ENCODE measurements at places on chromosomes 6 and 20.

DNA sequence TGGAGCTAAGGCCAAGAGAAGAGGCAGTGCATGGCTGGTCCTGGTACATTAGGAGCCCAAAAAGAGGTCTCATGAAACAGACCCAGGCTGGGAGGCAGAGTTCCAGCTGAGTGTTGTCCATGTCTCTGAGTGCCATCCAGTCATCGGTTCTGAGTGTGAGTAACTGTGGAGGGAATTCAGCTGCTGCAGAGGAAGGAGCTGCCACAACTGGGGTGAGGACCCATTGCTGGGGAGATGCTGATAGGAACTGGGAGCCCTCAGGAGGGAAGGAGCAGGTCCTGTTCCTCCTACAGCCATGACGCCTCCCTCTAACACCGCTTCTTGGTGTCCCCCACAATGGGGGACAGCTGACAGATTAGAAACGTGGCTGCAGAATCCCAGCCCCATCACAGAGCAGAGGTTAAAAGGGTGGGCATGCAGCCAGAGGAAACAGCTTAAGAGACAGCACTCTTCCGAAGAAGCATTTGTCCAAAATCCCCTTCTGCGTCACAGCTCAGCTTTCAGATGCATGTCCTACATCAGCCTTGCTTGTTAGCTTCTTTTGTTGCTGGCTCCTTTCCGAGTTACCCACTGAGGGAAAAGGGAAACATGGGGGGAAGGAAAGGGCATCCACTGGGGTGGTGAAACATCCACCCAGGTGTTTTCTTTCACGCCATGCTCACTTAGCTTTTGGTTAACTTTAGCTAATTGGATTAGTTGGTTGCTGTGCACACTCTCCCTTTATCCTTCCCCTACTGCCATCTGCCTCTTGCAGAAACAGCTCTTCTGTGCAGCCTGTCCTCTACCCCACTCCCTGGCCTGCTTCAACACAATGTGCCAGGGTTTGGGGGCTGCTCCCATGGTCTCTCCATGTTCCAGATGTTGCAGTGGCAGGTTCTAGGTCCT, 239.2 kb downstream of the SYNDIG1 start:
- no peak for DNase-seq

DNA sequence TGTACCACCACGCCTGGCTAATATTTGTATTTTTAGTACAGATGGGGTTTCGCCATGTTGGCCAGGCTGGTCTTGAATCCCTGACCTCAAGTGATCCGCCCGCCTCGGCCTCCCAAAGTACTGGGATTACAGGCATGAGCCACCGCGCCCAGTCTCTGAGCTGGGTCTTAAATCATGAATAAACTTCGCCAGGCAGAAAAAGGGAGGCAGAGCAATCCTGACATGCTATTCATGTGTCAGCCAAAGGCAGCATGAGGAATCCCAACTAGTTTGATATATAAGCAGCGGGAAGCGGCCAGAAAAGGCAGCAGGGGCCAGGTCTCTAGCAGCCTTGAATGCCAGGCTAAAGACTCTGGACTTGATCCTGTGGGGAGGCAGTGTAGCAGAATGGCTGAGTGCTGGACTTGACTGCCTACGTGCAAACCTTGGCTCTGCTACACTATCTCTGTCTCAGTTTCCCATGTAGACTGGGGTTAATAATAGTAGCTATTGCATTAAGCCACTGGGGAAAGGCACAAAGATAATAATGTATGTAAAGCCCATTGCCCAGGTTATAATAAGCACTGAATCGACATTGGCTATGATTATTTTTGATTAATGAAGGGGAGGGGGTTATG, 1.8 kb downstream of the PROCR start:
- DNase-seq: no peak

- DNase-seq: no peak
Observed at GRCh38 chr6:144159223-144159622, 8.9 kb downstream of the STX11 start.

DNA sequence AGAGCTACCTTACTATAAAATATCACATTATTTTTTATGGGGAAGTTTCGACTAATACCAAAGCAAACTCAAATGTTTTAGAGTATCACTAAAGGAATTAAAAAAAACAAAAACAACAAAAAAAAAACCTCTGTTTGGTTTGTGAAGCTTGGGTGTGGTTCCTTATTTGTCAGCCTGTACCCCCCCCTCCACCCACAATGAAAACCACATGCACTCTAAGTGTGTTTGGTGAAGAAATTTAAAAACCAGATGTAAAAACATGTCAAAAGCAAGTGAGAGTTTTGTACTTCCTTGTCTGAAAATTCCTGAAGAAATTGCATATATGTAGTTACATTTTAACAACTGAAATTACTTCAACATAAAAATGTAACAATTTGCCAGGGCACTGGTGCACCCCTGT, 3.1 kb downstream of the STK38 start:
- no peak for DNase-seq

GRCh38 chr6:157058574-157058973, 264.7 kb downstream of the TMEM242 start:
- no peak for DNase-seq

- DNase-seq: no peak
Observed at GRCh38 chr6:43578748-43579147, 2.8 kb downstream of the POLH start.

- DNase-seq: no peak
Observed at GRCh38 chr6:137808836-137809315, 58.2 kb upstream of the TNFAIP3 start.

GRCh38 chr6:141475259-141475658, 657.5 kb upstream of the GJE1 start:
- no peak for DNase-seq

All from NCI-H1417 treated with DMSO at 0.1 percent for 48 hours (cell line).